G401 (cell line): ENCODE measurements at places on chromosomes 7 and 10. TPM values are rescaled to one million over a fixed set of nuclear protein-coding genes. Genes with fewer than 3 reads are reported as not detected.

Gene BLNK
- total RNA-seq: not detected in 2 replicates

Gene CASTOR2
- 4.0 and 5.0 TPM in 2 replicates for total RNA-seq

Gene ZNF746
- 24.2 and 30.4 TPM in 2 replicates for total RNA-seq

Gene FAM131B
- total RNA-seq: 0.06 and 0.31 TPM in 2 replicates

Gene PSD
- 3.1 and 7.9 TPM in 2 replicates for total RNA-seq

Gene SHTN1
- total RNA-seq: 0.62 and 2.4 TPM in 2 replicates

Gene KNDC1
- total RNA-seq: 0.47 and 4.0 TPM in 2 replicates

Gene NODAL
- total RNA-seq: 2.8 TPM in 1 of 2 replicates, not detected in the other

Gene SLC18A2
- not detected in 2 replicates for total RNA-seq

Gene ZNF33A
- 12.2 and 18.1 TPM in 2 replicates for total RNA-seq

Gene FKBP9
- total RNA-seq: 87.3 and 89.2 TPM in 2 replicates

Gene CYP26C1
- 0.80 TPM in 1 of 2 replicates, not detected in the other for total RNA-seq

Gene HGF
- not detected in 2 replicates for total RNA-seq

Gene CNNM1
- total RNA-seq: 0.37 and 0.81 TPM in 2 replicates

Gene ACBD7
- 7.3 and 13.1 TPM in 2 replicates for total RNA-seq

Gene ENKUR
- total RNA-seq: not detected in 2 replicates

Gene PIP4K2A
- total RNA-seq: 39.2 and 83.4 TPM in 2 replicates
